Activated naive CD4-positive, alpha-beta T cell treated with anti-CD3 and anti-CD28 coated beads, Interleukin-2, amount 50 U/mL, for 16 hours (primary cell): ENCODE measurements at places on chromosomes 12 and 14.

GRCh38 chr14:81137316-81137715 lies 83.4 kb downstream of the GTF2A1 start:
- DNase-seq: no peak

- DNase-seq: no peak
These were observed 101.0 kb upstream of the GZMB start for GRCh38 chr14:24734917-24735500.

DNA sequence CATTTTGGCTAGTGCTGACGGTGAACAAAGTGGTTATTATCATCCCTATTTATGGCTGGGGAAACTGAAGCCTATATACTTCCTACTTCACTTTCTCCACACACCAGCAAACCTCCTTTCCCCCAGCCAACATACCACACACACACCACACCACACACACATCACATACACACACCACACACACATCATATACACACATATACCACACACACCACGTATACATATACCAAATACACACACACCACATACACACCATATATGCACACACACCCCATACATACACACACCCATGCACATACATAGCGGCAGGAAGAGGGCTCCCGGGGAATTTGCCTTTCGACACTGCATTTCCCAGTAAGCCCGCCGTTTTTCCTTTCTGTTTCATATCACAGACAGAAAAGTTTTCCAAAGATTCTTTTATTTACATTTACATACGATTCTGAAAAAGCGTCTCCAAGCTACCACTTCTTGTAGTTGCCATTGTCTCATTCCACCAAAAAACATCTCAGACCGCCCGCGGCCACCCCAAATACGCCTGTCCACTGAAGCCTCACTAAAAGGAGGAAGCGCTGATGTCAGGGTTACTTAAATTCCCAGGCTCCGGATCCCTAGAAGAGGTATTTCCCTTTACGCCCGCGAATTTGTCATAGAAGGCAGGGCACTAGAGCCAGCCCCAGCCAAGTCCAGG lies 823 bp upstream of the RAB5B start:
- no peak for DNase-seq

- DNase-seq: no peak
These were observed 94.1 kb downstream of the EML5 start for GRCh38 chr14:88698651-88699050.

DNA sequence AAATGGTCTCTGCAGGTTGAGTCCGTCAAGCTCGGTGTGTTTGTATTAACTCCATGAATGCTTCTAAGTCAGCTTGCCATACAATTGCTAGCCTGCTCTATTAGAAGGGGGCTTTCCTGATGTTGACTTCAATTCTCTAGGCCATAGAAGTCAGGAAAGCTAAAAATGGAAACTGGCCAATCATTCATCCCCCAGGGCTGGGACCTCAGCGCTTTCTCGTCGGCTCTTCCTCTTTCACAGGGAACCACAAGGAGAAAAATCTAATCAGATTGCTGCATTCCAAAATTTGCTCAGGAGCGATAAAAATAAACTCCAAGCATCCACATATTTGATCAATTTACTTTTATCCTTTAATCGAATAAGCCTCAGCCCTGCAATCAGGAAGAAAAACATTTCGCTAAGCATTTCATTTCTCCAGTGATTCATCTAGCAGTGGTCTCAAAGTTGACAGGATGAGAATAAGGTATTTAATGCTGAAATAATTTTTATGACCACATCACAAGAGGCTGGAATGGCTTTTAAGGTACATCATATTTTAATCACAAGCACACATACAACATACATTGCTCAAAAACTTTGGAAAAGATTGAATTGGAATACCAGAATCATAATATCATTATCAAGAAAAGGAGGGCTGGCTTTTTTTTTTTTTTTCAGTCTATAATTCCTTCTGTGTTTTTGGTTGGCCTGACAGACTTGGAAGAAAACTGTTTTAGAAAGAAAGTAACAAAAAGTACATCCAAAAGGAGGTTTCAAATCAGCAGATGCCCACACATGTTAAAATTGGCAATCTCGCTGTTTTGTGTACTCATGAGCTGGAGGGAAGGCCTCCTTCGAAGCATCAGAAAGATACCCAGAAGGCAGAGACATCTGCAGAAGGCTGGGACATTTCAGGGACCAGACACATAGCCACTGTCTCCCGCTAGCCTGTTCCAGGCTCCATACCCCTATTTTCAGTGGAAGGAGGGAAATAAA lies 316.3 kb downstream of the NUAK1 start:
- no peak for DNase-seq

- DNase-seq: no peak
These were observed 126.5 kb downstream of the DYRK2 start for GRCh38 chr12:67774983-67775587.

GRCh38 chr12:52044292-52044983 lies 6.8 kb upstream of the NR4A1 start:
- no peak for DNase-seq

DNA sequence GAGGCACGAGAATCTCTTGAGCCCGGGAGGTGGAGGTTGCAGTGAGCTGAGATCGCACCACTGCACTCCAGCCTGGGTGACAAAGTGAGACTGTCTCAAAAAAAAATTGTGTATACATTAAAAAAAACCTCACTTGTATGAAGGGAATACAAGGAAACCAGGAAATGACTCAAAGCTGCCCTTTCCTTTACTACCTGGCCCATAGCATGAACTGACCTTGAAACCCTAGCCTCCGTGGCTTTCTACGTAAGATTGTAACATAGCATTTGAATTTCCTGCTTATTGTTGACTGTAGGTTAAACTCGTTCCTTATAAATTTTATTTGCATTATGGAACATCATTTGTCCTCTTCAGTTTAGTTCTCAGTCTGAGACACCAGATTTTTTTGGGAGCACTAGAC lies 9.1 kb upstream of the DDX47 start:
- no peak for DNase-seq

- DNase-seq: no peak
These were observed 212.6 kb downstream of the SLC16A7 start for GRCh38 chr12:59808317-59808910.

DNA sequence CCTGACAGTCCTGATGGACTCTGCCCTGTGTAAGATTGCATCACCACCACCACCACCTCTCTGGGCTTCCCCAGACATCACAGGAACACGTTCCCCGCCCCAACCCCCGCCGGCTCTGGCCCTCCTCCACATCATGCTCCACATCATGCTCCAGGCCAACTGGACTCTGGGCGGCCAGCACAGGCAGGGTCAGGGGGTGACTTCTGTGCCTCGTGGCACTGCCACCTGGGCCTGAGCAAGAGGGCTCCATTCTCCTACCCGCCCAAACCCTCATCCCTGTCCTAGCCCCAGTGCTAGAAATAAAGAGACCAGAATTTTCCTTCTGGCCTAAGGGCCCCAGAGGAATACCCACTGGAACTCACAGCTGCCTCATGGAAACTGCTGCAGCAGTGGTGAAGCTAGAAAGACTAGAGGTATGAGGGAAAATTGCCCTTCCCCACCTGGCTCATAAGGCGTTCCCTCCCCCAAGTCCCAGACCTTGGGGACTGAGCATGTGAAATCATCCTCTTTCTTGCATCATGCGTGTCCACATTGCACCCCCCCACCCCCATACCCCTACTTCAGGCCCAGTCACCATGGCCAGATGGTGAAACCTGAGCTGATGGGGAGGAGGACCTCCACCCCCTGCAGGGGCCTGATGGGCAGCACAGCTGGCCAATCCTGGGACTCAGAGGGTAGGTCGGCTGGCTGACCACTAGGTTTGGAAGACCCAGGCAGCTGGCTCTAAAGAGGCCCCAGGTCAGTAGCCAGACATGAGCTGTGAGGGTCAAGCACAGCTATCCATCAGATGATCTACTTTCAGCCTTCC lies at the start of gene INHBE:
Gene INHBE, plus strand, starts transcription at position 742 of the 808 bp plus-strand sequence. CDS start 230 bp downstream, outside the sequence.
- no peak for DNase-seq

- DNase-seq: peak; percentile 67
These were observed 29.1 kb upstream of the LRTM2 start for GRCh38 chr12:1791104-1791841.

GRCh38 chr12:41205070-41205709 lies 17.1 kb downstream of the PDZRN4 start:
- DNase-seq: no peak

- DNase-seq: no peak
These were observed 70.5 kb downstream of the GPR65 start for GRCh38 chr14:88075269-88075981.

- DNase-seq: no peak
These were observed 30.0 kb downstream of the HCFC2 start for GRCh38 chr12:104094284-104094683.

GRCh38 chr14:76490735-76491134 lies 114.8 kb downstream of the ESRRB start:
- no peak for DNase-seq

DNA sequence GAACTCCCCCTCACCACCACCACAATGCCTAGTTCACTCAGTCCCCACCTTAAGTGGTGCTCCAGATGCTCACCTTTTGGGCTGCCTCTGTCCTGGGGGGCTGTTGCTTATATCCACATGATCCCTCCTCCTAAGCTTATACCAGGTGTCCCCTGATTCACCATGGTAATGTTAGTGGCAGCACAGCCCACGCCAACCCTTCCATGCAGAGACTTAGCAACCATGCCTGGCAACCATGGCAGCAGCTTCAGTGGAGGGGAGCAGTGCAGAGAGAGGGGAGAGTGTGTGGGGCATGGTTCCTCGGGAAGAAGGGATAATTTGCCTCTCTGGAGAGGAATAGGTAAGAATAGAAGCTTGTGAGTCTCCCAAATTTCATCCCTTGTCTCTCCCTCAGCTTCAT lies 1.2 kb upstream of the DDN start:
- no peak for DNase-seq

GRCh38 chr12:128947209-128947608 lies 93.9 kb downstream of the GLT1D1 start:
- DNase-seq: no peak

- no peak for DNase-seq
These were observed 11.5 kb upstream of the WNK1 start for GRCh38 chr12:740921-741320.

DNA sequence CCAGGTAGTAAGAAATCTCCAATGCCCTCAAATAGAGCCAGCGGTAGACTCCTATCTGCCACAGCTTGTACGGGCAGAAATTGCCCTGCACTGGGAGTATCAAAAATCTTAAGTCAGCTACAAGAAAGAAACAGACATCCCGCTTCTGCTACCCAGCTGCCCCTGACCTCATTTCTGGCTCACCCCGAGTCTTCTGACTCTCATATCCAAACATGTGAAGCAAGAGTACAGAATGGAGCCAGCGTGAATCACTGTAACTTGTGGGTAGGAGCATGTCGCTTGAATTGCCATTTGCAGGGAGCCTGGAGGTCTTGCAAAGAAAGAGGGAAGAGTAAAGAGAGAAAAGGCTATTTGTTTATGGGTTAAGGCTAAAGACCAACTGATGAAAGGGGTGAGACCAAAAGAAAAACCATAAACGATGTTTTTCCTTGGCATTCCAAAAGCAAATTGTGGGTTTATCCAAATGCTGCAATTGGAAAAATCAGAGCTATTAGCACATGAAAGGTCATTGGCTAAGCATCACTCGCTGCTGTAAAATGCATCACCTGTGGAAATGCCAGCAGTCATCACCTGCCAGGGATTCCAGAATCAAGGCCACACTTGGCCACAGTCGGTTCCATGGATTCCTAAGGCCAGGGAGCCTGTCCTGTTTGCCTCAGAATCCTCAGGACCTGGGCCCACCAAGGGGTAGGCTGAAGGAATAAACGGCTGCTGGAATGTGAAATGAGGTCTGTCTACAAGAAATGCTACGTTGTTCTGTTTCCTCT lies 86.6 kb downstream of the FOXN3 start:
- DNase-seq: no peak

GRCh38 chr12:50564237-50564947 lies 59.6 kb downstream of the DIP2B start:
- no peak for DNase-seq

- DNase-seq: no peak
These were observed 56.6 kb downstream of the SCN8A start for GRCh38 chr12:51647647-51648046.

DNA sequence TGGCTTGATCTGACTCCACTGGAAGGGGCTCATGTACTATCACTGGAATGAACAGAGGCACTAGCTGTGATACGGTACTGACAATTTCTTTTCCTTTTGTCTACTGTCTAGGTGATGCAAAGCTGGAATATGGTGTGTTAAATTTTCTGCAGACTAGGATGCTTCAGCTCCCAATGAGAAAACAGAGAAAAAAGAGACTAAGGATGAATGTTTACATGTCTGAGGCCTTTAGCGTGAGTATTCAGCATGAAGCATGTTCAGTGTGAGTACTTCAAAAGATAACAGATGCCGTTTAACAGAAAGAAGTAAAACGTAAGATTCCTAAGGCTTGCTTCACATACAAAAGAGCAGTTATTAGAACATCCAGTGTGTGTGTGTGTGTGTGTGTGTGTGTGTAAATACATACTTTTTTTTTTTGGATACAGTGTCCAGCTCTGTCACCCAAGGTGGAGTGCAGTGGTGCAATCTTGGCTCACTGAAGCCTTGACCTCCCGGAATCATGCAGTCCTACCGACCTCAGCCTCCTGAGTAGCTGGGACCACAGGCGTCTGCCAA lies 92.3 kb upstream of the FERMT2 start:
- no peak for DNase-seq

- peak; percentile 62 for DNase-seq
These were observed 1.4 kb downstream of the PCK2 start for GRCh38 chr14:24095271-24096068.

DNA sequence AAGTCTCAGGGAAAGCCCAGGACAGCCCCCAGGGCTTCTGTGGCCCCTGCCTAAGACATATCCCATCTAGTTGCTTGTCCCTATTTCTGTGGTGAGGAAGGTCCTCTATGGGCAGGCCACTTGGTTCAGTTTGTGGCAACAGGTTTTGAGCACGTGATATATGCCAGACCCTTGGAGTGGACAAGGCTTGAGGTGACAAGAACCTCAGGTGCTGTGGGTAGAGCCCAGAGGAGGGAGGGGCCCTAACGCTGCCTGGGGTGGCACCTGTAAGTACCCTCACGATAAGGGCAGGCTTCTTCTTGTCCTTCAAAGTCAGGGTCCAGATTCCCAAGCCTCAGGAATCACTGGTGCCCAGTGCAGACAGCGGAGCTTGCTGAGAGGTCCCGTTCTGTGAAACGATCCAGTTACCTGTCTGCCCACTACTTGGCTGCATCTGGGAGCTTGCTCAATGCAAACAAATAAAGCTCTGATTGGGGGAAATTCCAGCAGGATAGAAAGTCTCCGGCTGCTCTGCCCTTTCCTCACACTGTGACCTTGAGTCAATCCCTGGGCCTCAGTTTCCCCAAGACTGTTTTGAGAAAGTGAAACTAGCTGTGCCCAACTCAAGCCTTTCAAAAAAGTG lies 47.7 kb upstream of the FAM181A start:
- no peak for DNase-seq
